ENCODE measurements at places on chromosomes 16 and 17.

- DNase-seq: no peak
Observed at GRCh38 chr17:27622986-27623385, 8.0 kb upstream of the LGALS9 start.

DNA sequence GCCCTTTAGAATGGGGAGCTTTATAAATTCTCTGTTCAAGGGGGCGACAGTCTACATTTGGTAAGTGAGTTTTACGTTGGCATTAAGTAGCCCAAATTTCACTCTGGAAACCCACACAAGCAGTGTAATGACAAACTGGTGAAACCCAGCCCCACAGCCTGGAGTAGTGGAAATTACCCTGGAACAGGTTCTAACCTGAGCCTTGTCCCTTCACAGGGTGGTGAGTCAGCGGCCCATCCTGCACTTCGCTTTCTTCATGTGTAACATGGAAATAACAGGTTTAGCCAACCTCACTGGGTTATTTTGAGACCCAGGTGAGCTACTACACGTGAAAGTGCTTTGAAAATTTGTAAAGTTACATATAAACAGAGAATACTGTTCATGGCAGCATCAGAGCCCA is 3.5 kb upstream of the TLCD3A start:
- no peak for DNase-seq

DNA sequence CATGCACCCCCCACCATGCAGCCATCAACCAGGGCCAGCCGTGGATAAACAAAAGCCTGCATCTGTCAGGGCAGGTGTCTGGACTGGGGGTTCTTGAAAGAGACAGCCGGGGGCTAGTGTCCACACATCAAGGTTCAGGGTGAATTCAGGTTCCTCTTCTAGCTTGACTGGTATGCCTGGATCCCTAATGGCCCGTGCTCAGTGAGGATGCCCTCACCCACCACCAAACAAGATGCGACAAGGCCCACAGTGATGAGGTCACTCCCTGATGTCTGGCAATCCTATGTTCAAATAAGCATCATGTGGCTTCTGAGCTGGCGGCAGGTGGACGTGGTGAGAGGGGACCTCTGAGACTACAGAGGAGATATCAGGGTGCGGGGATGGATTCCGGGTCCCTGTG is 64.6 kb downstream of the GOSR1 start:
- DNase-seq: no peak

DNA sequence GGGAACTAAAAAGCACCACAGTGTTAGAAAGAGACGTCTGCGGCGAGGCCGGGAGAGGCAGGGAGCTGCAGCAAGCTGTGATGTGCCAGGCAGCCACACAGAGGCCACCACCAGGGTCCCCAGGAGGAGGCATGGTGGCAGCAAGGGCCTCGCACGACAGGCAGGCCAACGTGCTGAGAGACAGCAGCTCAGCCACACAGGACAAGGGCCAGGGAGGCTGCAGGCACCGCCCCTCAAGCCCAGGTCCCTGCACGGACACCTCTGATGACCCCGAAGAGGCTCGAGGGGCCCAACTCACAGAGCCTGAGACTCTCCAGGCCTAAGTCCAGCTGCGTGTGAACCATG is 5.7 kb downstream of the HAGH start:
- no peak for DNase-seq

GRCh38 chr17:43853546-43853945 is 6.6 kb downstream of the CD300LG start:
- no peak for DNase-seq

DNA sequence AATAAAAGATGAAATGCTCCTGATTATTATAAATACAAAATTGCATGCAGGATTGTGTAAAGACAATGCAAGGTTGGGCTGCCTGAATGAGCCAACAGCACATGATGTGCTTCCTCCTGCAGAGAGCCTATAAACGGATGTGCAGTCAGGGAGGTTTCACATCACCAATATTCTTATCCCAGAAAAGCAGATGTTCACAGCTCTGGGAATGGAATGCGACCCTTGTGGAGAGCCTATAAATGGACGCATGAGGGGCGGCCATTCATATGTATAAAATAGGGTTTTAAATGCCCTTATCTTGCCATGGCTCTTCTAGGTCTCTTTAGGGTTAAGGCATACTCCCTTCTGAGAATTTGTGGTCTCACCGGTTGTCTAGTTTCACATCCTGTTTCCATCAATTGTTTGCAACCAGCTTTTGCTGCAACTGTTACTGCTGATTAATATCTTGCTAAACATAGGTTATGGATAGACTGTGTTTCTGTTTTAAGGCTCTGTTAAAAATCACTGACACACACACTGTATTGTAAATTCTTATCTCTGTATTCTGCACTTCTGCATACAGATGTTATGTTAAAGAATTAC is 31.9 kb downstream of the SLFN11 start:
- no peak for DNase-seq

DNA sequence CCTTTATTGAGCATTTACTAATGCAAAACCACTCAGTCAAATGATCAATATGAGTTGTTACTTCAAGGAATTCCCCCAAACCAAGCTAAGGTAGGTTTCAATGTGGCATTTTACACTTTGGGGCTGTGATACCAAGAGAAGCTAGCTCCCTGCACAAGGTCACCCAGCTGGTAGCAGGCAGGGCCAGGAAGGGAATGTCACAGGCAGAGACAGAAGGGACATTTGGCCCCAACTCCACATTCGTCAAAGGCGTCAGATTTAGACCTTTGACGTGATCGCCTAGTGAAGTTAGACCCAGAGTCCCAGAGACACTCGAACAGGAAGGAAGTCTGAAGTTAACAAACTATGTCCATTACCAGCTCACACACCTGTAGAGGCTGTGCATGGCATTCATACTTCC is 5.5 kb upstream of the SMG1 start:
- no peak for DNase-seq

GRCh38 chr17:7426203-7426863 is 917 bp downstream of the SPEM2 start:
- DNase-seq: no peak

GRCh38 chr16:81221731-81222130 is 16.8 kb upstream of the BCO1 start:
- DNase-seq: no peak
